ENCODE measurements at places on chromosomes 2 and 18.
A peak's percentile ranks its signal among the peaks of the same experiment; 100 is the strongest.

DNA sequence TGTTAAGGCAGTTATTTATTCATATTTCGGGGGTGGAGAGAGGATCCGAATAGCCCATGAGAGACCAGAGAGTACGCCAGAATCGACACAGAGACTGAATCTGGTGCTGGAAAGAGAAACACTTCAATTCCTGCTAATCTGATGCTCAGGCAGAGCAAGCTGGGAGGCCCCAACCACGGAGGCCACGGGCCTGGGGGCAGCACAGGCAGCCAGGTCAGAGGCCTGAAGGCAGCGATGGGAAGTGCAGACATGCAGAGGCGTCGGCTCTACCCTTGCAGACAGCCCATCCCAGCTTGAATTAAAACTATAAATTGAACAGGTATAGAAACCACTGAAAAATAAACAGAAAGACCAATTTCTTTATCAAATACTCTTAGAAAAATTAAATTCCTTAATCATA is 50.6 kb downstream of the PXDN start:
- no peak for DNase-seq

- DNase-seq: no peak
Measured at GRCh38 chr2:112031473-112032223, 23.4 kb upstream of the TMEM87B start.

DNA sequence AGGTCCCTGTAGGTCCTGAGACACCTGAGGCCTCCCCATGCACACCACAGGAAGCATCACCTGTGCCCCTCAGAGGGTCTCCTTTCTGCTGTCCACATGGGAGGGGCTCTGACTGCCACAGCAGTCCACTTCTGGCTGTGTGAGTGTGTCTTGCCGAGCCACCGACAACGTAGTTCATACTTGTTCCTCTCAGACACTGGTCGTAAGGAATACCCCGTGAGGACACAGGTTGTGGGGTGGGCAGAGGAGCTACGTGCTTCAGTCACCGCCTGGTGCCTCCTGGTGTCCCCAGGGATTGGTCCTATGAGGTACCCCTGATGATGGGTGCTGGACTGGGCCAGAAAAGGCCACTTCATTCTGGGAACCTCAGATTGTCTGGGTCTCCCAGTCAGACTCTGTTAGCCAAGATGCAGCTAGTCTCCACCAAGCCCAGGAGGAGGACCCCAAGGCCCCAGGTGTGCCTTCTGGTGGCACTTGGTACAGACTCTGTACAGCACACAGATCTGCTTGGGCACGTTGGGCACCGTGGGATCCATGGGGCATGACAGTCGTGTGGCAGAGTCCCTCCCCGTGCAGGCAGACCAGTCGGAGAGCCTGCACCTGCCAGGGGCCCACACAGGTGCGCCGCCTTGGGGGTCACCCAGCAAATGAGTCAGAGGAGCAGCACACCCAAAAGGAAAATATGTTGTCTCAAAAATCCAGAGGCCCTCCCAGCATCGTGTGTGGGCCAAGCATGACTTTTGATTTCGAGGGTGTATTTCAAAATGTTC is 2.5 kb downstream of the ARHGEF4 start:
- no peak for DNase-seq

- no peak for DNase-seq
Measured at GRCh38 chr2:85935746-85936208, 47.0 kb upstream of the ST3GAL5 start.

- DNase-seq: no peak
Measured at GRCh38 chr18:38923540-38923939, 1357.9 kb upstream of the CELF4 start.

DNA sequence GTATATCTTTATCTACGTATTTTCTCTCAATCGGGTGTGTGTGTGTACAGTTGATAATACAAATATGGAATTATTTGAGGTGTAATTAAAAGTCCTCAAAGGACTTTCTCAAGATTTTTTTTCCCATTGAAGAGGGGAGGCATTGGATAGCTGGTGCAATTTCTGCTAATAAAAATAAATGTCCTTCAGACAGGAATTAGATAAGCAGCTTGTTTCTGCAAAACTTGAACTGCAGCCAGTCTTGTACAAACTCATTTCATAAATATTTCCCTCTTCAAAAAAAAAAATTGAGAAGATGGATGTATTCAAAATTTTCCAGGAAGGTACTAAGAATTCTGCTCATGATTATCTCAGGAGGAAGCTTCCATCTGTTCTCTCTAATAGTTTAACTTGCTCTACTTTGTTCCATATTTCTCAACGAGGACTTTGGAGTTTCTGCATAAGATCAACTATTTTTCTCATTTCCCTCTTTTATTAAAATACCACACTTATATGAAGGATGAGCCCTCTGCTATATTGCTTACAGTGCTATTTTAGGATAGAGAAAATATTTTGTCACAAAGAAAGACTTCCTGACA is 33.0 kb upstream of the GLS start:
- DNase-seq: no peak

DNA sequence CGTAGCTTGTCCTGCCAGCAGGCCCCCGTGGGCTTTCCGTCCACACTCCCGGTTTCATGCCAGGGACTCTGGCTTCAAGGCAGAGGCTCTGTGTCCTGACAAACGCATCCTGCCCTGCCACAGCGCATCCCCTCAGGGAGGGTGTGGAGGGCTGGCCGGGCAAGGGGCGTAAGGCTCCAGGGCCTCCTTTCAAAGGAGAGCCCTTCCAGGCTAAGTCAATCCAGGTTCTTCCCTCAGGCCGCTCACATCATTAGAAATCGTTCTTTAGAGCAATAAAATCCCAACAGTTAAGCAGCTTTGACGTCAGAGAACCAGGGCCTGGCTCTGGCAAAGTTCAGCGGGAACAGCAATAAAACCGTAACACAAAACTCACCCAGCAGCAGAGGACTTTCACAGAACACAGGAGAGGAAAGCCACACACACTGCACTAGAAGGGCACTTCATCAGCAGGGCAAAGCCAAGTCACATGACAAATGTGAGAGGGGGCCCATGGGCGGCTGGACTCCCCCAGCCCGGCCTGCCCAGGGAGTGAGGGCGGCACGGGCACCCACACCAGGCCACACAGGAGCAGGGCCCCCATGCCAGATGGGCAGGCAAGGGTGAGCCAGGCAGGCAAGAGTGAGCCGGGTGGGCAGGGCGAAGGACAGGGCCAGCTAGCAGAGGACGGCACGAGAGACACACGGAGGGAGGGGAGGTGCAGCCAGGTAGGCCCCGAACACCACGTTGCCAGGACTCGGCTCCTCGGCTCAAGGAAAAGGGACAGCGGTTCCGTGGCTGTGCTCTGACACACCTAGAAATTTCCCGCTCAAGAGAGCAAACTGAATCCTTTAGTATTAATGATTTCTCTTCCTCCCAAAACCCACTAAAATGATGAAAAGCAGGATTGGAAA is 52.0 kb downstream of the HDAC4 start:
- no peak for DNase-seq

- no peak for DNase-seq
Measured at GRCh38 chr2:218754201-218754600, 27.7 kb upstream of the CYP27A1 start.

GRCh38 chr18:8326763-8327394 is 282.4 kb upstream of the RAB12 start:
- DNase-seq: no peak

GRCh38 chr2:140747090-140747489 is 1383.7 kb downstream of the LRP1B start:
- DNase-seq: no peak

- DNase-seq: no peak
Measured at GRCh38 chr18:71374294-71375000, 1085.6 kb downstream of the SOCS6 start.

DNA sequence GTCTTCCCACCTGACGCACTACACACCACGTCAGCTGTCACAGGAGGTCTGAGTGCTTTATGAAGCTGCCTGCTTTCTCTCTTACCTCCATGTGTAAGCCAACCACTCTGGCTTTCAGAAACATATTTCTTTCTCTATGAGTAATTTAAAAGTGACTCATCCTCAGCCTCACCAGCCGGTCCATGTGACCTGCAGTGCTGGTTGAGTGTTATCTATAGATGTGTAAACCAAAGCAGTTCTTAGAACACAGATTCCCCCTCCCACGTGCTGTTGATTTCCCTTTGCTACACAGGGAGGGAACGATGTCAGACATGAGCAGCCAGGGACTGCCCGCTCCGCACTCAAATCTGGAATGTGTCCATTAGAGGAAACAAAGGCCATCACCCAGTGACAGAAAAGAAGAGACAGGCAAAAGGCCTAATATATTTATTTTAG is 157.8 kb downstream of the BCL2 start:
- no peak for DNase-seq

DNA sequence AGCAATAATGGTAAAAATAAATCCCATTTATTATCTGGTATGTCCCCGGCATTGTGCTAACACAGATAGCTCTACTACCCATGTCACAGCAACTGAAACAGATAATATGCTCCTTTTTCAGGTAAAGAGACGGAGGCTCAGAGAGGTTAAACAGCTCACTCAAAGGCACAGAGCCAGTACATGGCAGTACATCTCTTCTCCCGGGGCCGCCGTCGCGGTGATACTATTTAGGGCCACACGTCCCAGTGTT is 693 bp upstream of the PDK1 start:
- DNase-seq: no peak

DNA sequence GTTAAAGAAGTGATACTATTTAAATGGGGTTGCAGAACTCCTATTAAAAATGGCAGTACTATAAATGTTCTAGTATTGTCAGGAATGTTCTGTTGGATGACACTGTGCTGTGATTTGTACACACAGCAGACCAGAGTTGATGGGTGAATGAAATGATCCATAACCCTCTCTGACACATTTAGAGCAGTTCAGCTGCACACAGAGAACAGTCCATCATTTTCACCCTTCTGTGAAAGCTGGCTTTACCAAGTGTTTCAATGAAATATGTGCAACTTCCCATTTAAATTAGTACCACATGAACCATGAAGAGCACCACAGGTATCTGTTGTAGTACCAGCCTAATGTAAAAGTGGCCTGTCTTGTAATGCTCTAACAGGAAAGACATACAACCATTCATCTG is 981.4 kb downstream of the TMEM182 start:
- no peak for DNase-seq

GRCh38 chr2:170846314-170846713 is 29.6 kb downstream of the GAD1 start:
- no peak for DNase-seq

DNA sequence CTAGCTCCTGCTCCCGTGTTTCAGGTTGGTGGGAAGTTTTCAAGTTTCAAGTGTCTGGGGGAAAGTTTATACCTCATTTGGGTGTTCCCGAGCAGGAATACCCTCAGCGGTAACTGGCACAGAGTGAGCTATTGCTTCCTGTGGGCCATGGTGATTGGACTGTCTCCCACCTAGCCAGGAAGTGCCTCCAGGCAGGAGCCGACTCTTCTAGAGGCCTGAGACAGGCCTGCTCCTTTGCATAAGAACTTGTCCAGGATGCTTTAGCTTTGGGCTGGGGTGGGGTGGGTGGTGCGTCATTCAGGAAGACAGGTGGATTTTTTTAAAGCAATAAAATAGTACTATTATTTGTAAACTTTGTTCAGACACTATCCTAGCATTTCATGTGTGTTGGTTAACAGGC is 23.5 kb upstream of the DNMT3A start:
- DNase-seq: no peak

DNA sequence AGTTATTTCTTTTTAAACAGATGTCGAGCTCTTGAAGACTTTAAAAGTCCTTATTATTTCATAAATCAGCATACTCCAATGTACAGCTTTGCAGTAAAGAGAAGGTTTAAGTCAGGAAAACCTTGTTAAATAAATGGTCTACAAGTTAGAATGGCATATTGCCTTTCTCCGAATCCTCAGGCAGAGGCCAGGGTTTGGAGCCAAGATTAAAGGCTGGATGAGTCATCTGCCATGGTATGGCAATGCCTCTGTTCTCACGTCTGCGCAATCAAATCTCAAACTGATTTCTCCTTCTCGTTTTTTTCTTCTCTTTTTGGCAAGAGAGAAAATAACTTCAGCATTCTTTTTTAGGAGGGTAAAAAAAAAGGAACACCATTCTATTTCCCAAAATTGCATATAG is 5.6 kb upstream of the KCNJ3 start:
- no peak for DNase-seq

GRCh38 chr2:185757356-185757755 is 18.8 kb downstream of the FSIP2 start:
- DNase-seq: no peak

- DNase-seq: no peak
Measured at GRCh38 chr2:205471776-205472175, 210.5 kb upstream of the NRP2 start.

GRCh38 chr2:96502891-96503636 is 2.1 kb downstream of the NEURL3 start:
- DNase-seq: no peak

- peak; percentile 22 for DNase-seq
Measured at GRCh38 chr18:9771261-9771976, 63.3 kb downstream of the RAB31 start.

DNA sequence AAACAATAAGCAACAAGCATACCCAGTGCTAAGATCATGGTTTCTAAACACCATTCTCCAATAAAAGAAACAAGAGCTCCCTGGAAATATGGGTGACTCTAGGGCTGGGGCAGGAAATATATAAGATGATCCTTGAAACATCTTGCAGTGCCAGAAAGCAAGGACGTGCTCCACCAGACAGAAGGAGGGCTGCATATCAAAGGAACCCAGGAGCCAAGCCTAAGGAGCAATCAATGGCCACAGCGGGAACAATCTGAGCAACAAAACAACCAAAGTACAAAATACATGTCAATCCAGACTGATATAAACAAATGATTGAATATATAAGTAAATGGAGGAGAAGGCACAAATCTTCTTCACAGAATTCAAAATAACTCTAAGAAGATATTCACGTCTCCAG is 10.1 kb downstream of the SPIRE1 start:
- DNase-seq: no peak

DNA sequence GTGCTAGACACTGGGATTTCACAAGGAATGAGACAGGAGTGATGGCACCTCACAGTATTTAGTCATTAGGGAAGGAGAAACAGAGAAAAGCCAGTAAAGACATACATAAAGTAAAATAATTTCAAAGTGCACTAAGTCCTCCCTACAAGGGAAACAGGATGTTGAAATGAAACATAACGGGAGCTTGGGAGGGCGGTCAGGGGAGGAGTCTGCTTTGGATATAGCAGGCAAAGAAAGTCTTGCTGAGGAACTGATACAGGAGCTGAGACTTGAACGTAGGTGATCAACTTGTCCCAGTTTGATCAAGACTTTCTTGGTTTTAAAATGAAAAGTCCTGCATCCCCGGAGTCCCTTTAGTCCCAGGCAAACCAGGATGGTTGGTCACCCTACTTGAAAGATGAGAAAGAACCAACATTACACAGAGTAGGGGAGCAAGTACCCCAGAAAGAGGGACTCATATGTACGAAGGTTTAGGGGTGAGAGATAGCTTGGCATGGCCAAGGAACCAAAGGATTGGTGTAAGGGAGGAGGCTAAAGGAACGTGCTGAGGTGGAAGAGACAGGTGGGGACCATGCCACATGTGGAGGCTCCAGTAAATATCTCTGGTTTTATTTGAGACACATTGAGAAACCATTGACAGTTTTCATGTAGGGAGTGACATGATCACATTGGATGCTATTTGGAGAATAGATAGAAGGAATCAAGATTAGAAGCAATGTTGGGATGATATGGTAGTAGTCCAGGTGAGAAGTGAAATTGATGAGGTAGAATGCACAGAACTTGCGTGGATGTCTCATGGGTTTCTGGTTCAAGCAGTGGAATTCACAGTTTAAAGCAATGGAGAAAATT is 28.4 kb downstream of the FBXO48 start:
- DNase-seq: no peak
